Spleen (tissue), 13 donors: ENCODE measurements at places on chromosomes 1 and 21.
A peak's percentile ranks its signal among the peaks of the same experiment; 100 is the strongest.

DNA sequence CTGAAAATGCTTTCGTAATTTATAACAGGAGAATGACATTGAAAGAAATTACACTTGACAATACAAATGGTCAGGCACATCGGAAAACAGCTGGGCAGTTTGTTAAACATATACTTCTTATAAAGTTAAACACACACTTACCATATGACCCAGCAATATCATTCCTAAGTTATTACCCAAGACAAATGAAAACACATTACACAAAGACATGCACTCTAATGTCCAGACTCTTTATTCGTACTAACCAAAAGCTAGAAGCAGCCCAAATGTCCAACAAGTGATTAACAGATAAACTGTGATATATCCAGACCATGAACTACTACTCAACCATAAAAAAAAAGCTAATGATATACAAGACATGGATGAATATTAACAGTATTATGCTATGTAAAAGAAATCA, 8.5 kb downstream of the AKT3 start:
- DNase-seq: no peak

GRCh38 chr1:51612447-51612961, 4.4 kb upstream of the OSBPL9 start:
- DNase-seq: no peak

DNA sequence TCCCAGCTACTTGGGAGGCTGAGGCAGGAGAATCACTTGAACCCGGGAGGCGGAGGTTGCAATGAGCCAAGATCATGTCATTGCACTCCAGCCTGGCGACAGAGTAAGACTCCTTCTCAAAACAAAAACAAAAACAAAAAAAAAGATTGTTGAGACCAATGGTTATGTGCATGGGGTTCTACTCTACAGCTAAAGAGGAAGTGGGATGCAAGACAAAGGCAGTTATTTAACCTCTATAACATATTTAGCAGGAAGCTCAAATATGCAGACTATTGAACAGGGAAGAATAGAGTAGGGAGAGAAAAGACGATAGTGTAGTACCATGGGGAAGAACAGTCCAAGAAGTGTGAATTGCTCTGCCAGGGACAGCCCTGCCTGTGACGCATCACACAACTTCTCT, 227.7 kb downstream of the SMYD3 start:
- no peak for DNase-seq

- DNase-seq: peak; percentile 87
These were observed at the start of gene C2CD2 for GRCh38 chr21:41953831-41954653. TSS of gene C2CD2 (minus strand) at chr21:41954018. CDS start at chr21:41953648, 370 bp downstream.
